ENCODE measurements at places on chromosomes 7 and 10.

- DNase-seq, result no peak
Measured at GRCh38 chr10:6153845-6154244, 48.9 kb upstream of the PFKFB3 start.

DNA sequence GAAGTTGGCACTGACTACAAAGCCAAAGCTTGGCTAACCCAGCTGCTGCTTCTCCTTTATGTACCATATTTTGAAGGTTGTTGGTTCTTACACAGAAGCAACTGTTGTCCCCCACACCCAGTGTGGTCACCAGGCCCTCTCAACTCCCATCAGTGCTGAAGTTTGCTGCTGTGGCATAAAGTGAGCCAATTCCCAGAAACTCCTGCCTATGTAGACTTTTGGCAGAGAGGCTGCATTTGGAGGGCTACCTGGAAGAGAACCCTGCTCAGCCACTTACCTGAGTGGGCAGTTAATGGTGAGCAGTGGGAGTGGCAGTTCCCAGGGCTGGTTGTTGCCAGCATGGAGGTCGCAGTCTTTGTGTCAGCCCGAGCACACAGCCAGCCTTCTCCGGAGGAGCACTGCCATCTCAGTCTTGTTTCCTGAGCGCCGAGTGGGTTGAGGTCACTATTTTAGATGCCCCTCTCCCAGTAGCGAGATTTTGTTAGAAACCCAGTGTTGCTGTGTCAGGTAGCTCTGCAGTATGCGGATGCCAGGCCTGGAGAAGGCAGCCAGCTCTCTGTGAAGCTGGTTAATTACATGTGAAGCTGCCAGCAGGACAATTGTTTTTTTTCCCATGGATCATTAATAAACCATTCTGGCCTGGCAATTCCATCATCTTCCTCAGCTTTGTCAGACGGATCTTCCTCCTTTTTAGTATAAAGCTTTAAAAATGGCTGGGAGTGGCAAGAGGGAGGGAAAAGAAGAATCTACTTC is 24.5 kb downstream of the LRRC4 start:
- DNase-seq, result no peak

- DNase-seq, result no peak
Measured at GRCh38 chr7:100152404-100152803, 3.7 kb downstream of the LAMTOR4 start.

GRCh38 chr10:71309919-71310318 is 9.1 kb upstream of the SLC29A3 start:
- no peak for DNase-seq

DNA sequence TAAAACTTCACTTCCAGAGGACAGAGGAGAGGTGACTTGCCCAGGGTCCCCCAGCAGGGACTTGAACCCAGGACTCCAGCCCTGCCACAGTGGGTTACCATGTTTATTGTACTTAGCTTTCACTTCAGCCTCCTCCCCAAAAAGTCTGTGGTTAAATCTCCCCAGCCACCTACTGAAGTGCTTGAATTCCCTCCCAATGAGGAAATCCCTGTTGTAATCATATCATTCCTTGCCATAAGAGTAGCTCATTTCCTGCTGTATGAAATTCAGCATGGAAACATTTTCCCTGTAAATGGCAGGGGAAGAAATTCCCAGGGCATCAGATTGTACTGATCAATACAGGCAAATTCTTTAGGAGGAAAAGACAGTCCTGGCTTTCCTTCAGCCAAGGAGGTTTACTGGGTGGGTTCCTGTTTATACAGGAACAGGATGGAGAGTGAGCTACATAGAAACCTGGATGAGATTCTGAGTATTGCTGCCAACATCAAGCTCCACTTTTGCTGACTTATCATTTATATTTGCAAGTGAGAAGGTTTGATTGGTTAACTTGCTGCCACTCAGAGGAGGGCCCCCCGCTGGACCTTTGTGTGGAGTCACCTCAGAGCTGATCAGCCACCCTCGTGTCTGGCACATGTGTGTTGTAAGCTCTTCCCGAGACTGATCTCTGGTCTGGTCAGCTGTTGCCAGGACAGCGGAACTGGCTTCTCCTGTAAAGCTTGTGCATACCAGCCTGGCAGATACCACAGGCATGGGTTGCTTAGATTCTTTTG is 16.4 kb upstream of the PDZD8 start:
- DNase-seq, result no peak

GRCh38 chr7:38000272-38000671 is 79.8 kb downstream of the EPDR1 start:
- no peak for DNase-seq

GRCh38 chr10:96902731-96903358 is 70.7 kb downstream of the LCOR start:
- no peak for DNase-seq

DNA sequence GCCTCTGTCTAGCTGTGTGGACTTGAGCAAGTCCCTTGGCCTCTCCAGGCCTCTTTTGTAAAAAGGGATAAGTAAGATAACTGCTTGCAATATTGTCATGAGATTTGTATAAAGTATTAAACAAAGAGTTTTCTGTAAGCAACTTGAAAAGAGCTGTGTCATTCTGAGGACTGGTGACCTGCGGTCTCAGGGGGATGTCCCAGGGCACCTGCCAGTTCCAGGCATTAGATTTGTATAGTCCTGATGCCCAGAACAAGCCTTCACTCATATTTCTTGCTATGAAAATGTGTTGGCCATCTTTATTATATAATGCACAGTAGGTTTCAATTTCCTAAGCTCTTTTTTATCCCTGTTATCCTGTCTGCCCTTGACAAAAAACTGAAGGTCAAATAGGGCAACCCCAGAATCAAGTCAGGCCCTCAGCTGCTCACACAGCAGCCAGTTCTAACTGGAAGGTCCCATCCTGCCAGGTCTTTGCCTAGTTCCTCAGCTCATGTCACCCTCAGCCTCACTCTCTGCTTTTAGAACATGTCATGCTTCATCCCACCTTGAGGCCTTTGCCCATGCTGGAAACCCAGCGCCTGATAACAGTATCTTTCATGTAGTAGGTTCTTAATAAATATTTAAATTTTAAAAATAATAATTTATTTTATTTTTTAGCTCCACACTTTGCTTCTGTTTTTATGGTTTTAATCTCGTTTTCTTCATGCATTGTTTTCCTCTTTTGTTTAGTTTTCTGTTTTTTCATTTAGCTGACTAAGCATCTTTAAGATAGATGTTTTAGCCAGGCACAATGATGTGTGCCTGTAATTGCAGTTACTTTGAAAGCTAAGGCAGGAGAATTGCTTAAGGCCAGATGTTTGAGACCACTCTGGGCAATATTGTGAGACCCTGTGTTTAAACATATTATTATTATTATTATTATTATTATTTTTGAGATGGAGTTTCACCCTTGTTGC is 87.5 kb upstream of the ZNF92 start:
- DNase-seq, result no peak

GRCh38 chr10:103079100-103079499 is 114.0 kb downstream of the NT5C2 start:
- DNase-seq, result no peak

- DNase-seq, result no peak
Measured at GRCh38 chr10:62742536-62743061, 61.9 kb upstream of the ADO start.

GRCh38 chr7:80686576-80686975 is 48.1 kb downstream of the CD36 start:
- DNase-seq, result no peak

DNA sequence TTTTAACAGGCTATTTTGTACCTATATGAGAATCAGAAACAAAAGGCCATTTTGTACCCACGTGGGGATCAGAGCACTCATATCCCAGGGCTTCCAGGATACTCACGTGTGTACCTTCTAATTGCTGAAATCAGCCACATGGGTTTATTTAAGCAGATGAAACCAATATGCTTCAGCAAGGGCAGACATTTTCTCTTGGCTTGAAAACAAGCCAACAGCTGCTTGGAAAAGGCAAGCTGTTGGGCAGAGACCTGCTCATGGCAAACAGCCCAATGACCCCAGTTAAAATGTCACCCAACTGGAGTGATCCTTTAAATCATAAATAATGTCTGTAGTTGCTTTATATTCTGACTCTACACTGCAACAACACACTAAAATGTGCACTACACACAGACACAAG is 26.5 kb upstream of the TOMM7 start:
- DNase-seq, result no peak

- no peak for DNase-seq
Measured at GRCh38 chr7:128104108-128104742, 73.0 kb upstream of the LRRC4 start.

GRCh38 chr10:106479636-106480035 is 684.9 kb downstream of the SORCS1 start:
- no peak for DNase-seq

GRCh38 chr7:1609023-1609422 is 39.2 kb upstream of the PSMG3 start:
- no peak for DNase-seq

DNA sequence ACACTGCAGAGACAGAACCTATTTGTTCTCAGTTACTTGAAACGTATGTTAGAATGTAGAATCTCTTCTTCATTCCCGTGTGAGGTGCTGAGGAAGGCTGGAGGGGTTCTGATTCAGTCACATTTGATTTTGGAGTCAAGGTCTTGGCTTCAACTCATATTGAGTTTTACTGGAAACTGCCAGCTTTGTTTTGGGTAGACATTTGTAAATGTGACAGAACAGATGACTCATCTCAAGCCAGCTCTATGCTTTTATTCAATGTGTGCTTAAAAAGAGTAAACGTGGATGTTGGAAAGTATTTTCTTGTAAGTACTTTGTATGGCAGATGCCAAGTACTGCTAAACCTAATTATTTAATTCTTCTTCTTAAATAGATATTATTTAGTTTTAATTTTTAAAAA is 780.8 kb upstream of the C7orf33 start:
- DNase-seq, result no peak

GRCh38 chr7:131336956-131337355 is 9.3 kb downstream of the MKLN1 start:
- DNase-seq, result peak; percentile 6

- no peak for DNase-seq
Measured at GRCh38 chr10:100968062-100968736, 1.1 kb upstream of the SEMA4G start.

DNA sequence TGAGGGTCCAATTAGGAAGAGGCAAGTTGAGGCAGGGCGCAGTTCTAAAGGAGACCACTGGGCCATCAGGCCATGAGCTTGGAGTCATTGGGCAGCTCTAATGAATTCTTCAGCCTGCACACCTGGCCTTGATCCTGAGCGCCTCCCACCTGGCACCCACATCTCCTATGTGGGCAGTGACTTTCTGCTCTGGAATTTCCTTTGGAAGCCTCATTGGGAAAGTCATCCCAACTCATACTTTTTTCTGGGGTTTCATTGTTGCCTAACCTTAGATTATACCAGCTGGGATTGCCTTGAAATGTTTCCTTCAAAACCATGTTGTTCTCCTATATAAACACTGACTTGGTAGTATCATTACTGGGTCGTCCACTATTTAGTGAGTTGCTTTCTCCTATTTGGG is 54.1 kb downstream of the PLPP4 start:
- no peak for DNase-seq

GRCh38 chr7:43583424-43584194 is 701 bp downstream of the STK17A start:
- peak; percentile 63 for DNase-seq

GRCh38 chr7:155774947-155775346 is 37.3 kb downstream of the SHH start:
- no peak for DNase-seq

DNA sequence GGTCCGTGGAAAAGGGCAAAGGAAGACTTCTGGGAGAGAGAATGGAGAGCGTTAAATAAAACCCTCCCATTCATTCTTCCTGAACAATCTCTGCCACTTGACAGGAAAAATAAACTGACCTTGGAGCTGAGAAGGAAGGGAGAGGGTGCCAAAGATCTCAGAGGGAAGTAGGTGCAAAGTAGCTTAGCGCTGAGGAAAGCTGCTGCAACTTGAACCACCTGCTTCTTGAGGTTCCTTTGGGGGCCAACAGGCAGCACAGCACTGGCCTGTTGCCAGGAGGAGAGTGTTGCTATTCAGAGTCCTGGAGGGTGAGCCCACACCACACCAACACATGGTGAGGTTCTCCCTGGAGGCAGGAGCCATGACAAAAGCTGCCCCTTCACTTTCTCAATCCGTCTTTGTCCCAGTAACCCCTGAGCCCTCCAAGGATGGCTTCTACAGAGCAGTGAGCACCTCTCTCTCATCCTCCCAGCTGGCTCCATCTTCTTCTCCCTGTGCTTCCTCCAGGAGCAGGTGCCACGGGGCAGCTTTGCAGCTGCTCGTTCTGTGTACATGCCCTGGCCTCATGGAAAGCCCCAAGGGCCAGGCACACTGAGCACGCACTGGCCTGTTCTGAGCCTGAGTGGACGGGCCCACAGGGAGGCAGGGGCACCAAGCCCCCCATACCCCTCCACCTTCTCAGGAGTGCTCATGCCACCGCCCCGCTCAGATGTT is 101.3 kb downstream of the STRA8 start:
- peak; percentile 91 for DNase-seq

DNA sequence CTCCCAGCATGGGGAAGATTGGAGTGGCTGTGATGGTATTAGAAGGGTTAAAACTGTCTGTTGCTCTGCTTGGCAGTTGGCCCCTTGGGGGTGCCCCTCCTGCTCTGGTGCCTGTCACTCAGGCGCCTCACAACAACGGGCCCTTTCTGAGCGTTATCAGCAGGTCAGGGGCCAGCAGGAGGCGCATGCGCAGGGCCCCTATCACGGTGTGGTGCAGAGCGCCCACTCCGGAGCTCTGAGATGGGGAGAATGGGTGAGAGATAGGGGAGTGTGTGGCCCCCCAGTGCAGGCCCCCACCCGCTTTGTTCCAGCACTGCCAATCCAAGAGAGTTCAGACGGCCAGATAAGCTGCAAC is 24.8 kb downstream of the GBX1 start:
- no peak for DNase-seq

DNA sequence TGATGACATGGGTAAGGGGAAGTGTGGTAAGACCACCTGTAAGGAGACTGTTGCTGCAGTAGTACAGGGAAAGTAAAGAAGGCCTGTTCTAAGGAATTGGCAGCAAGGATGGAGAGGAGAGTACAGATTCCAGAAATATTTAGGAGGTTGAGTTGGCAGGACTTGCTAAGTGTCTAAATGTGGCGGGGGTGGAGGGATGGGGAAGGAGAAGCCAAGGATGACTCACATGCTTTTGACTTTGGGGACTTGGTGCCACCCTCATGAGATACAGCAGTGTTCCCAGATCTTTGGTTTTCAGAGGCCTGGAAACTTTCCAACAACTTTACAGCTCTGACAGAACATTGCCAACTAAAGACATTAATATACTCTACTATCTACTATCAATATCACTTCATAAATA is 45.4 kb downstream of the CDK6 start:
- DNase-seq, result no peak

DNA sequence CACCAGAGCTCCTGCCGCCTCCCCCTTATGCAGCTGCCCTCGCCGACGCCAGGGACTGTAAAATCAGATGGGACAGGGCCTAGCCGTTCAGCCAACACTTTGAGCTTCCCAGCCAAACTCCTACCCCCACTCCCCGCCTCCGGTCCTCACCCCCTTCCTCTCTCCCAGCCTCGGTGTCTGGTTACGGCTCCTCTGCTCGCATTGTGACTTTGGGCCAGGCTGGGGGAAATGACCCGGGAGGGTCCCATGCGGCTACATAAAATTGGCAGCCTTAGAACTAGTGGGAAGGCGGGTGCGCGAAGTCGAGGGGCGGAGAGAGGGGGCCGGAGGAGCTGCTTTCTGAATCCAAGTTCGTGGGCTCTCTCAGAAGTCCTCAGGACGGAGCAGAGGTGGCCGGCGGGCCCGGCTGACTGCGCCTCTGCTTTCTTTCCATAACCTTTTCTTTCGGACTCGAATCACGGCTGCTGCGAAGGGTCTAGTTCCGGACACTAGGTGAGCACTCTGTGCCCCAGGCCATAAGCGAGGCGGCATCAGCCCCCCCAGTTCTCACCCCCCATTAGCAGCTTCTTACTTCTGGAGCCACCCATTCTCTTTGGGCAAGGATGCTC is at the start of gene KAZALD1:
TSS of gene KAZALD1 (plus strand) at position 366 of the 608 bp plus-strand sequence. CDS start 604 bp downstream, outside the sequence.
- peak; percentile 44 for DNase-seq

Data from DMS79 treated with DMSO at 0.1 percent for 48 hours (cell line).